ENCODE measurements at places on chromosomes 4 and X.

DNA sequence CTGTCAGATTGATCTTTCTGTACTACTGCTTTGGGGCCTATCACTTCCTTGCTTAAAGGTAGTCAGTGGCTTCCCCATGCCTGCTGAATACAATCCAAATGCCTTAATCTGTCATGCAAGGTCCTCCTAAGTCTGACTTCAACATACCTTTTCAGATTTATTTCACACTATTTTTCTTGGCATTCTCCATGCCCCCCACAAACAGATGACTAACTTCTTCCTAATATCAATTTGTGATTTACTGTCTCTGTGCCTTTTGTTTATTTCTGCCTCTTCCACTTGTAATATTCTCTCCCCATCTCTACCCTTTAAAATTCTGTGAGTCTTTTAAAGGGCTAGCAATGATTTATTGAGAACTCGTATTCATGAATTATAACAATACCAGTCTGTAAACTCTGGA is 41.8 kb downstream of the OCRL start:
- no peak for DNase-seq

DNA sequence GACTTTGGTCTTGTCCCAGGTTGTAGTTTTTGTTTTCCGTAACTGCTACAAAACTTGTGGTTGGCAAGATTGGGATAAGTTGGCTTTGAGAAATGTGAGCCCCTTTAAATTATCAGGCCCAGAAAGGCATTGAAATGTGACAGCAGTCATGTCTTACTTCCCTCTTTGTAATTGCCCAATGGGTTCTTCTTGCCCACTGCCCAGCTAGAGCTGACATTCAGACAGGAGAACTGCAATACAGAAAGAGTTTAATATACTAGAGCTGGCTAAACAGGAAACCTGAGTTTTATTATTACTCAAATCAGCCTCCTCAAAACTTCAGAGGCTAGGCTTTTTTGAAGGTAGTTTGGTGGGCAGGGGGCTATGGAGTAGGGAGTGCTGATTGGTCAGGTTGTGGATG is 288.3 kb downstream of the ZNF674 start:
- DNase-seq = no peak

GRCh38 chrX:35858906-35859305 is 60.6 kb upstream of the CFAP47 start:
- DNase-seq = no peak

- DNase-seq = no peak
These were observed 73.0 kb upstream of the PJA1 start for GRCh38 chrX:69238114-69238886.

All from NCI-H1417 treated with DMSO at 0.1 percent for 48 hours (cell line).